ENCODE measurements at places on chromosomes 7 and 10. TPM values are rescaled to one million over a fixed set of nuclear protein-coding genes. Genes with fewer than 3 reads are reported as not detected.
A peak's percentile ranks its signal among the peaks of the same experiment; 100 is the strongest.

ADRA2A gene
- total RNA-seq, result 13.3 TPM

PNLIP gene
- 2.1 TPM for total RNA-seq

GRCh38 chr10:90326498-90327267 is 531.2 kb downstream of the HTR7 start:
- H3K36me3 ChIP-seq, result no peaks in the 10 kb centered on the region
- no peaks in the 10 kb centered on the region for H3K4me1 ChIP-seq
- H3K27ac ChIP-seq, result no peak overlapping the region
- no peak for DNase-seq
- H3K27me3 ChIP-seq, result no peaks in the 10 kb centered on the region

- peaks cover 57% of the 10 kb centered on the region for H3K4me1 ChIP-seq
- H3K4me3 ChIP-seq, result no peak overlapping the region
- no peaks in the 10 kb centered on the region for H3K27me3 ChIP-seq
- H3K27ac ChIP-seq, result no peak overlapping the region
These were observed 173.4 kb downstream of the IMMP2L start for GRCh38 chr7:111388912-111389311.

DNA sequence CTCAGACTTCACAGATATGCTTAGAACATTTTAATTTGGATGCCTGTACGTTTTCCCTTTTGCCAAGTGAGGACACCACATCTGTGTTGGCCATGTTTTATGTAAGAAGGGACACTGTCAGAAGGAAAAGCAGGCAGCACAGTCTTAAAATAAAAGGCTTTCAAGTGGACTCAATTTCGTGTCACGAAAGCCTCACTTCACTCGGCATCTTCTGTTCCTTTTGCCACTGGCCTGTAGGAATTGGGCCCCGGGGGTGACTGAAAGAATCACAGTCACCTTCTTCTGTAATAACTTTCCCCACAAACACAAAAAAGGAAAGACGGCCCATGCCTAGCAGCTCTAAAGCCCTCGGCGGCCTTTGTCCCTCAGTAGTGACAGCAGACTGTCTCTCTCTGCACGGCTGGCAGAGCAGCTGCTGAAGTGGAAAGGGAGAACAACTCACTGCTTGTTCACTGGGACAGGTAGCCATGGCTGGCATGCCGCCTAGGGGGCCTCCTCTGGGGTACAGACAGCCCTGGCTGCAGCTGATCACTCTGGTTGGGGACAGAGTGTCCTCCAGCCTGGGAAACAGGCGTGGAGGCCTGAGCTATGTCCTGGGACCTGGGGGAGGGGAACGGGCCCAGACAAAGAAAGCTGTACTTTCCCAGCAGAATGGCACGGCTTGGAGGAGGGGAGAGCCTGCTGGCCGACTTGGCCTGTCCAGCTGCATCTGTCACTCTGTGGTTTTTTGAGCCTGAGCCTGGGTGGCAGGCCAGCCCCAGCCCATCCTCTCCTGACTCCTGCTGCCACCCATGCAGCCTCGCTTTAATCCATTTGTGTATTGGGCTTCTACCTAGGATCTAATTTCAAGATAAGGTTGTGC is 4.4 kb downstream of the RASSF4 start:
- H3K27ac ChIP-seq, result peak overlapping the region; percentile 79
- H3K36me3 ChIP-seq, result no peaks in the 10 kb centered on the region
- H3K4me1 ChIP-seq, result peaks cover 63% of the 10 kb centered on the region
- peak; percentile 79 for DNase-seq

DNA sequence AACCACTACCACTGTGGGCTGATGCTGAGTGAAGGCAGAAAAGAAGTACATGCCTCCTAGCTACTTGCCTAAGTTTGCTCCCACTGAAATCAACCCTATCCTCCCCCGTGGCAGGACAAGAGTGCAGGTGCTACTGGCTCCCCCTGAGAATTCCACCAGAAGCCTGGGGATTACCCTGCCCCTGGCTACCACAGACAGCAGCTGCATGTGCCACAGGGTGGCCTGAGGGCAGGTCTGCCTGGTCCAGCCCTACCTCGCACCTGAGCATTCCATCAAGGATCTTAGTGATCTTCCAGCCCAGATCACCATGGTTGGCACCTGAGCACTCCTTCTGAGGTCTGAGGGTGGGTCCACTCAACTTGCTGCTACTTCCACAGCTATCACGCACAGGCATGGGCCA is 176.4 kb upstream of the SMIM30 start:
- H3K27me3 ChIP-seq, result no peaks in the 10 kb centered on the region
- DNase-seq, result no peak
- H3K36me3 ChIP-seq, result no peaks in the 10 kb centered on the region
- H3K4me1 ChIP-seq, result no peaks in the 10 kb centered on the region
- no peak overlapping the region for H3K4me3 ChIP-seq
- H3K27ac ChIP-seq, result no peak overlapping the region

GRCh38 chr10:52437205-52437646 is 123.1 kb downstream of the DKK1 start:
- no peaks in the 10 kb centered on the region for H3K36me3 ChIP-seq
- H3K4me1 ChIP-seq, result no peaks in the 10 kb centered on the region
- no peak overlapping the region for H3K27ac ChIP-seq
- no peak overlapping the region for H3K4me3 ChIP-seq
- DNase-seq, result no peak
